Lung microvascular endothelial cell (primary cell): ENCODE measurements at places on chromosomes 7 and 10. TPM values are rescaled to one million over a fixed set of nuclear protein-coding genes. Genes with fewer than 3 reads are reported as not detected.

ANKRD61 gene
- 0.22 TPM in 1 of 2 replicates, not detected in the other for total RNA-seq

FOXL3 gene
- total RNA-seq: not detected in 2 replicates

DNA sequence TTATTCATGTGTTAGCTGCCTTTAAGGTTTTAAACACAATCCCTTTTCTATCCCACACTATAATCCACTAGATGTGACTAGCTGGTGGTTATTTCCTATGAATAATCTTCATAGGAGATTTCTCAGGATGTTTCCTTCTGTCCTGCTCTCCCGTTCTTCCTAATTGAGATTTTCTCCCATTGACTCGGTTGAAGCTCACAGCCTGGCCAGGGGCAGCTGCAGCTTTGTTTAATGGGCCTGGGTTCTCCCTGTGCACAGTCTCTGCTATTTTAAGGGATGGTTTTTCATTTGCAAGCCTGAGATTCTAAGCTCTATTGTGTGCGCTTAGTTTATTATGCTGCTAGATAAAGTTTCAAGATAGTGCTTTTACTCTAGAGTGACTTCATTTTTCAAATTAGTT is 283.4 kb upstream of the AOAH start:
- DNase-seq: no peak

COL1A2 gene
- 9.8 and 13.3 TPM in 2 replicates for total RNA-seq

GRCh38 chr10:94268652-94269051 is 94.1 kb downstream of the NOC3L start:
- no peak for DNase-seq

INHBA gene
- 0.40 and 1.5 TPM in 2 replicates for total RNA-seq

SPDYE5 gene
- not detected in 2 replicates for total RNA-seq

- DNase-seq: no peak
Measured at GRCh38 chr7:44103923-44104859, at the start of gene AEBP1. Gene AEBP1 (plus strand): TSS chr7:44104345. CDS start chr7:44104666, 321 bp downstream.

DNA sequence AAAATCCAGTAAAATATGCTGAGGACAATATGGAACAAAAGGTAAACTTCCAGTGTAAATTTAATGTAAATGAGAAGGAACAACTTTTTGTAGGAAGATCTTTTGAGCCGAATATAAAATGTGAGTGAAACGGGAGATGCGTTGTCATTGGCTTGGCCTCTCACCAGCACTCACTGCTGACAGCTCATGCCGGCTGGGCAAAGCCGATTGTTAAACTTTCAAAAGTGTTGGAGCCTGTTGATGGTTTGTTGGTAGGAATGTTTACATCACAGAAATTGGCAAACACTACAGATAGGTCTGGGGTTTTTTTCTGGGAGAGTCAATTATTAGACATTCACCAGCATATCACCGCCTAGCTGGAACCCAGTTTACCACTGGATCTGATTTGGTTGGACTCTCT is 6.1 kb downstream of the PSTK start:
- DNase-seq: no peak

GRCh38 chr7:96667026-96667425 is 42.6 kb downstream of the SEM1 start:
- no peak for DNase-seq

DNA sequence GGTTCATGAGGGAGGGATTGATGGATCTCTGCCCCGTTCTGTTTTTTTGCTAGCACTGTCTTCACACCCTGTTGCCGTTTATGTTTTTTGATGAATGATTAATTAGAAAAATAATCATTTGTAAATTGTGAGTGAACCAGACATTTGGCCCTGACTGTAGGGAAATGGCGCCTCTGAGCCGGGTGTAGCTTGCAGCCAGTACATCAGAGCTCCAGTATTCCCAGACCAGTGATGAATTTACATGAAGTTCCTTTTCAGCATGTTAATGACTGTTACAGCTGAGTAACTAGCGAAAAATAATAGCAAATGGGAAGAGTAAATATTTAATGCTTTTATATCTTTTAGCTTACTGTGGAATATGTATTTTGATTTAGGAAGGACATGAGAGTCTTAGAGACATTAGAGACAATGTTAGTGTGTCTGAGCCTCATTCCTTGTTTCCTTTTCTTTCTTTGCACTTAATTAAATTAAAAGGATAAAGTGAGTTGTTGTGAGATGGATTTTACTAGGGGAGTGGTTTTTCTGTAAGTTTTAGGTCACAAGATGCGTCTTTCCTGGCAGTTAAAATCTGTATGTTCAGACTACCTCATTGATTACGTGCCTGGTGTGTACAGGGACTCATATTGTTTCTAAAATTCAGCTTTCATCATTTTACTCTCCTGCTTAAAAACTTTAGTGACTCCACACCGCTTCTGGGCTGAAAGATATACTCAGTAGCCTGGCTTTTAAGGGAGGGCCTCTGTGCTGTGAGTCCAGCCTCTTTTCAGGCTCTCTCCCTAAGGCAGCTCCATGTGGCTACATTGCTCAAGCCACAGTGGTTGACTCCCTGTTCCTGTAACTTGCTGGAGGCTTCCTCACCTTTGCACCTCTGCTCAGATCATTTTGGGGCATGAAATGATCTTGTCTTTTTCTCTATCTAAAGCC is 86.4 kb downstream of the AUTS2 start:
- no peak for DNase-seq

DNA sequence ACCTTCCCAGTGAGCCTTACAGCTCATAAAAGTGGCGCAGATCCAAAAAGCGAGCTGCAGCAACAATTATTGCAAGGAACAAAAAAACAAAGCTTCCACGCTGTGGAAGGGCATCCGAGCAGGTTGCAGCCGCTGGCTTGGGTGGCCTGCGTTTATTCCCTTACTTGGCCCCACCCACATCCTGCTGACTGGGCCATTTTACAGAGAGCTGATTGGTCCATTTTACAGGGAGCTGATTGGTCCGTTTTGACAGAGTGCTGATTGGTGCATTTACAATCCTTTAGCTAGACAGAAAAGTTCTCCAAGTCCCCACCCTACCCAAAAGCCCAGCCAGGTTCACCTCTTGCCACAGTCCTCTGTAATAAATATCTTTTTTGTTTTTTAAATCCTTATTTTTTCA is 85.1 kb downstream of the ADCYAP1R1 start:
- DNase-seq: no peak

ITPRIP gene
- total RNA-seq: 24.6 and 35.5 TPM in 2 replicates

UCMA gene
- total RNA-seq: not detected in 2 replicates

DNA sequence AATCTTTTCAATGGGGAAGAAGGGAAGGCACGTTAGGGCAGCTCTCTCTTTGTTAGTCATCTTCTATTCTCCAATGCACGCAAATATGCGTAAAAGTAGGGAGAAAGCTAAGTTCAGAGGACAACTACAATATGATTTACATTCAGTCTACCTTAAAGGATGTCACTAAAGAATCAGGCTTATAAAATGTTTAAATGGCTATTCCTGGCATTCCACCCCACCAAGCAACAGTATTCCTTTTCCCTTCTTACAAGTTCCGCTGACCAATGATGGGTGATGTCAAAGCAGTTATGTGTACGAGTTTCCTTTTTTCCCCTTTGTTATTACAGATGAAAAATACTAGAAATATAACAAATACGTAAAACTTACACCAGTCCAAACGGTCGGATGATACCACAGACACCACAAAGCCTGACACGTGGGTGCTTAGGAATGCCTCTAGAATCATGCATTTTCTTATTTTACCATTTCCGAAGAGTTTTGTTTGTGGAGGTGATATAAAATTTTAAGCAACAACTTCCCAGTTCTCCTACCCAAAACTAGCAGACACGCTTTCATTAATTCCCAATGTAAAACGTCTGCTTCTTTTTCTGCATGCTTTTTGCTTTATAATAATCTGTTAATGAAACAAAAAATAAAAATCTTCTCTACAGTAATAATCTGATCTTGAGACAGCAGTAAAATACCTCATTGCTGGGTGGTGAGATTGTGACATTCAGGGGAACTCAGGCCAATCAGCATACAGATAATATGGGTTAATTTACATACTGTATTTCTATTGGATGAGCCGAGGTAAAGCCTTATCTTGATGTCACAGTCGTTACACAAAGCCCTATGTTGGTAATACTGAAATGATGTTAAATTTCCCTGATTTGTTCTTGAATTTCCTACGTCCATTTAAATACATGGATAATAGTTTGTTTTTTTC is 708 bp upstream of the GPR85 start:
- peak; percentile 52 for DNase-seq

DNA sequence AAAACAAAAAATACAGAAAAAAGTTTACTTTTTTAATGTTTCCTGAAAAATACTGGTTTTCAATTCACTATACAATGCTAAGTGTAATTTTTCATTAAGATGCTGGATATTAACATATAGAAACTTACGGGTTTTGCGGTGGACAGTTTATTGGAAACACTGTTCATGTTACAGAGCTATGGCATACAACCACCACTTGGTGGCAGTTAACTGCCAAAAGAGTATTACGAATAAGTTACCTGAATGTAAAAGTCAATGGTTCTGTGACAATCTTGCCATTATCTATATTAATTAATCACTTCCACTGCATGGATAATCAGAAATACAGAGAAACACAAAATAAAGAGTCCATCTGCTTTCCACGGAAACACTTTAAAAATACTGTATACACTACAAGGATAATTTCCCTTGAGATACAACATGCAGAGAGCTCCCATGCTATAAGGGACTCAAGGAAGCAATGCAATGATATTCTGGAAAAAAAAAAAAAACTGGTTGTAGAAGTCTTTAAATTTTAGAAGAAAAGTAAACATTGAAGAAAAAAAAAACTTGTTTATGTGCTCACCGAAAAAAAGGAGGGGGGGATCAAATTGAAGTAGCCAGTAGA is 97.0 kb downstream of the TPK1 start:
- DNase-seq: peak; percentile 60

DNA sequence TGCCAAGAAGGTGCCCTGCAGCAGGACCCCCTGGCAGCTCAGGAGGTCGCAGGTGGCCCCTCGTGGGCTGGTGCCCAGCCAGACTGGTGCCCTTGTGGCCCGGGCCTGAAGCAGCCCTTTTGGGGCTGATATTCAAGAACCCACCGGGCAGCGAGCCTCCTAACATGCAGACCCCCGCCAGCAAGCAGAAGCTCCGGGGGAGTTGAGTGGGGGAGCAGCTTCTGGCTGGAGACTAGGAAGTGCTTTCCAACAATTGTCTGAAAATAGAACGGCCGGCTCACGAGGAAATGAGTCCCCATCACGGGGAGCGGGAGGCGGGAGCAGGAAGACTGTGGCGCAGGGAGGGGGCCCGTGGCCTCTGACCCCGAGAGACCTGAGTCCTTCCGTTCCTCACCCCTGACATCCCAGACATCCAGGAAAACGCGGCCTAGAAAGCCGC is 9.5 kb upstream of the INTS1 start:
- DNase-seq: peak; percentile 76

SEPHS1 gene
- 29.0 and 35.1 TPM in 2 replicates for total RNA-seq

MRPS24 gene
- total RNA-seq: 49.6 and 61.7 TPM in 2 replicates

DPY19L1 gene
- total RNA-seq: 50.8 and 55.0 TPM in 2 replicates

- DNase-seq: peak; percentile 38
Measured at GRCh38 chr10:77383861-77384553, 253.6 kb downstream of the KCNMA1 start.

- DNase-seq: no peak
Measured at GRCh38 chr7:80781146-80781545, 137.7 kb downstream of the SEMA3C start.

PDE6C gene
- not detected in 2 replicates for total RNA-seq

FAM24B gene
- 0.60 and 3.5 TPM in 2 replicates for total RNA-seq

GRCh38 chr7:45363669-45364068 is 206.1 kb downstream of the RAMP3 start:
- DNase-seq: no peak

DNA sequence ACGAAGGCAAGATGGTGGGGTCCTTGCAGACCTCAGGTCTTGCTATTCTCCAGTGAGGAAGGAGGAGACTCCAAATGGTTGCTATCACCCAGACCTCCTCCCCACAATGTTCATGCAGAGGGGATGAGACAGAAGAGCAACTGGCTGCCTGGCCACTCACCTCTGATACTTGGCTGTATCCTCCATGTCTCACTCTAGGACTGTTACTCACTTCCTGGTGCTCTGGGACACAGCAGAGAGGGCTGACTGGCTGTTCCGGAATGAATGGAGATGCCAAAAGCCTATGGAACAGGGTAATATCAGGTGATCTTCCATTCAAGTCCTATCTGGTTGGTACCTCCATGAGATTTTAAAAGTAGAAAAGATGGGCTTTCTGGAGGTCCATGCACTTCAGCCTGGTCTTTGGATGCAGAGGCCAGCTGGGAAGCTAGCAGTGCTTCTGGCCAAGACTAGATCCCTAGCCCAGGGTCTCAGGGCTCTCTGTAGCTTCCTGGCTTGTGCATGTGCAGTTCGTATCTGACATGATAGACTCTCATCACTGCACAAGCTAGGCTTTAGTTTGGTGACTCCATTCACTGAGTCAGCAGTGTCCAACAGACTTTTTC is 27.0 kb upstream of the ABI1 start:
- peak; percentile 63 for DNase-seq

MSANTD7 gene
- 11.6 and 16.1 TPM in 2 replicates for total RNA-seq

HOXA11 gene
- total RNA-seq: 0.22 TPM in 1 of 2 replicates, not detected in the other

DNA sequence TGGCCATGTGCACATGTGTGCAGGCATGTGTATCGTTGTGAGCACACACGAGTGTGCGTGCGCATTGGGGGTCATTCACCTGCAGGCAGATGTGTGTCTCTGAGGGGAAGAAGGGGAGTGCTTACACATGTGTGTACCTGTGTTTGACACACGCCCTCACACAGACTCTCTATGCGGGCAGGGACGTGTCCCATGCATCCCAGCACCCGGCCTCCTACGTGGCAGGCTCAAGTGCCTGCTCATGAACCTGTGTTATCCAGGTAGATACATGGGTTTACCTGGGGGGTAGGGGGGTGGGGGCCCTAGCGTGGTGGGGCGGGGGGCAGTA is 18.6 kb downstream of the KCP start:
- DNase-seq: no peak

FEZF1 gene
- not detected in 2 replicates for total RNA-seq

DNA sequence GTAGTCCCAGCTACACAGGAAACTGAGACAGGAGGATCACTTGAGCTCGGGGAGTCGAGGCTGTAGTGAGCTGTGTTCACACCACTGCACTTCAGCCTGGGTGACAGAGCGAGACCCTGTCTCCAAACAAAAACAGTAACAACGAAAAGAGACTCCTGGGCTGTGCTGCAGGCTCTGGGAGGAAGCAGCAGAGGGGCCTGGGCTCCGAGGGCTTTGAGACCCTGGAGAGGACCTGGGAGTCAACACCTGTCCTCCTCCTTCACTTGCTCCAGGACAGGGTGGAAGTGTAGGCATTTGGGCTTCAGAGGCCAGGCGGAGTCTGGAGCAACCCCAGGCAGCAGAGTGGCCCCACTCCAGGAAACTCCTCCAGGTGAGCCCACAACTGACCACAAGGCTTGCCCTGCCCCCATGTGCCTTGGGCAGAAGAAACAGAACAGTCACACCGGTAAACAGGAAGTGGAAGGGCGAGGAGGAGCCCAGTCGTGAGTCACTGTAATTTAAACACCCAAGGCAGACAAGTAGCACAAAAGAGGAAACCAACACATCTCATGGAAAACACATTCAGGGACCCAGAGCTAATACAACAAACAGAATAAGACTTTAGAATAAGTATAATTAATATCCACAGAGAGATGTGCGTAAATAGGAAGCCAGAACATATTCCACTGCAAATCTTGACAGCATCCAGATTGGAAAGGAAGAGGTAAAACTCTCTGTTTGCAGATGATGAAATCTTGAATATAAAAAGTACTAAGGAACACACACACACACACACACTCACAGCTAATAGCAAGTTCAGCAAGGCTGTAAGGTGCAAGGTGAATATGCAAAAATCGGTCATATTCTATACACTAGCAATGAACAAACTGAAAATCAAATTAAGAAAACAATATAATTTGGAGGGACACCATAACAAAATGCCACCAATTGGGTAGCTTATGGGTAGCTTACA is 20.5 kb upstream of the RASGEF1A start:
- peak; percentile 38 for DNase-seq

GRCh38 chr10:109875151-109875568 is 48.2 kb downstream of the XPNPEP1 start:
- DNase-seq: no peak

GRCh38 chr7:92674379-92674778 is 84.2 kb upstream of the FAM133B start:
- DNase-seq: no peak
